ENCODE measurements at places on chromosomes 5 and 9.

DNA sequence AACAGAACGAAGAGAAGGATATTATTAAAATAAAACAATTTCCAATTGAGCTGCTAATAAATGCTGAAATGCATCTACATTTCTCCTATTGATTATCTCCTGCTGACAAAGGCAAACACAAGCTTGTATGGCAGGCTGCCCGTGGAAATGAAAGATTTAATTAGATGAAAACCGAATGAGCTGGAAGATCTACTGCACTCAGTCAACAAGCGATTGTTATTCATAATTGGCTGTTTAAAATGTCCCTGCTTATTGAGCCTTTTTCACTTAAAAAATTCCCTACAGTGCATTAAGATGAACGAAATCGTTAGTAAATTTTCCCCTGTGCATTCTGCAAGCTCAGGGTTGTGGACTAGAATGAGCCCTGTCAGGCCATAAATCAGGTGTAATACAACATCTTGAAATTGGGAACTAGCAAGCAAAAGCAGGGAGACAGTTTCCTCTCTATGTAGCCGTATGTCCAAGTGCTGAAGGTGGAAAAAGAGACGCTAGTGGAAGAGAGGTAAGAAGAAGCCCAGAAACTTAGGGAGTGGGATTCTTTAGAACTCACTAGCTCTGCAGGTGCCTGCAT is 28.5 kb upstream of the KIF4B start:
- DNase-seq: no peak

- DNase-seq: no peak
Measured at GRCh38 chr5:142808878-142809598, 38.9 kb downstream of the ARHGAP26 start.

- no peak for DNase-seq
Measured at GRCh38 chr5:168317096-168317520, 25.7 kb downstream of the WWC1 start.

DNA sequence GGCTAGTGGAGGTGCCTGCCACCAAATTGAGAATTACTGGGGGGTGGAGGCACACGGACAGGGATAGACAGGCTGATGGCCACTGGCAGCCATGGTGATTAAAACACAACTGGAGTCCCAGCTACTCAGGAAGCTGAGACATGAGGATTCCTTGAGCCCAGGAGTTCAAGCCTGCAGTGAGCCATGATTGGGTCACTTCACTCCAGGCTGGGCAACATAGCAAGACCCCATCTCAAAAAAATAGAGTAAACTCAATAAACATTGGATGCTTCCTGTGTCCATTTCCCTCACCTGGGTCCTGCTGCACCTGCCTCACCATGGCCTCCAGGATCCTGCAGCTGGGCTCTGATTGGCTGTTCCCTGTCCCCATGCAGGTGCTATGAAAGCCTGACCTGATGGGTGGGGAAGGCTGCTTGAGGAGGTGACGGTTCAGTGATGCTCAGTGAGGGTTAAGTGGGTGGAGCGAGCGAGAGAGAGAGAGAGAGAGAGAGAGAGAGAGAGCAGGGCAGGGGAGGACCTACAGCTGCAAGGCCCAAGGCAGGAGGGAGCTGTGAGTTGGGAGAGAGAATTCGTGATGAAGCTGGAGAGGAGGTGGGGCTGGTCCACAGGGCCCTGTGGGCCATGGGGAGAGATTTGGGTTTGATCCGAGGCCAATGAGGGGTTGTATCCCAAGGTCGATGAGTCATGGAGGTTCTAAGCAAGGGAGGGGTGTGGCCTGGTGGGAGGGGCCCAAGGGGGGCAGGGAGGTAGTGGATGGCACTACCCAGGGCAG is 36.7 kb upstream of the FUBP3 start:
- DNase-seq: no peak

DNA sequence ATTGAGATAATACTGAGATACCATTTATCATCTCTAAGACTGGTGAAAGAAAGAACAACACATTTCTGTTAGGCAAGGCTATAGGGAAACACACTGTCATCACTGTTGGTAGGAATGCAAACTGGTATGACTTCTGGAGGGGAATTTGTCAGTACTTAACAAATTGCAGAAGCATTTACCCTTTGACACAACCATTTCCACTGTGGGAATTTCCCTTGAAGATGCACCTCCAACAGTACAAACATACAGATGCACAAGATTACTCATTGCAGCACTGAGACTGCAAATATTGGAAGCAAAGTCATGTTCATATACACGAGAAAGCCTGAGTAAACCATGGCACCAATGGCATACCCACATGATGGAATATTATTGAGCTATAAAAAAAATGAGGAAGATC is 17.6 kb downstream of the GM2A start:
- DNase-seq: no peak

- no peak for DNase-seq
Measured at GRCh38 chr9:69604568-69605219, 67.5 kb downstream of the APBA1 start.

DNA sequence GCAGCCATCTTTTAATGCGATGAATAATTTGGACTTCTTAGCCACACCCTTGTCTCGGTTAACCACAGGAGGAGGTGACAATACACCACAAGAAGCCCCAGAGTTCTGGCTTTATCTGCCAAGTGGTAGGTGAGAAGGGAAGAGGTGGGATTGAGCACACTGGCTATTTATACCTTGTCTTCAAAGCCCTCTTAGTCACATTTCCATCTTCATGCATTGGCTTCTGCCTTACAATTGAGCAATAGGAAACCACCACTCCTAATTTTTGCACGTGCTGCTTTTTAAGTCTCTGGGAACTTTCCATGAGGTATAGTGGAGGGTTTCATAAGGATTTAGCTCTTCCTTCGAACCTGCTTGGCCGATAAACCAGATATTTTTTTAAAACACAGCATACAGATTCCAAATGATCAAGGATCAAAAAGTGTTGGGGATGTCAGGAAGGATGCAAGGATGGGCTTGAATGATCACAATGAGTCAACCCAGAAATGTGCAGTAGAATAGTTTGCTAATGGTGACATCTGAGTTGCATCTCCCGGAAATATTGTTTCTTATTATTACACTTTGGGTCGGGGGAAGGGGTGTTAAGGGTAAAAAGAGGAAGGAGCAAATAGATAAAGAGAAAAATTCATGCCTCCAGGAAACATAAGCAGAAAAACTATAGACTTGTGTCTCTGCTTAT is 25.5 kb downstream of the PLAC8L1 start:
- DNase-seq: no peak

GRCh38 chr9:128637656-128638055 is 19.0 kb downstream of the DYNC2I2 start:
- DNase-seq: no peak

DNA sequence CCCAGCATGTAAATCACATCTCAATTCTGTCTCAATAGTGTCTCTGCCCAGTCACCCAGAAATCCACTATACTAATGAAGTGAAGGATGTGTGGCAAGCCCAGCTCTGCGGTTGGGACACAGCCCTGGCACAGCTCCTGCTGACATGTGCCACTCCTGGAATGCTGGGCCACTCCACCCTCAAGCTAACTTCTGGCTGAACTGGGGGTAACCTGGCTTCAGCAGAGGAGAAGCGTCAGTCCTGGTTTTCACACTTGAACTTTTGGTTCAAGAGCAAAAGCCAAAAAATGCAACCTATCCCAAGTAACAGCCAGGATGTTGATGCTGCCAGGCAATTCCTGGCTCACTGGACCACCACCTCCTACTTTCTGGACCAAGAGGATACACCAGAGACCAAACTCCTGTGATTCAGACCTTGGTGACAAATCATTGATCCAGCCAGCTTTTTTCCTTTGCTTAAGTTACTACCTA is 86.4 kb downstream of the ARRDC3 start:
- no peak for DNase-seq

- no peak for DNase-seq
Measured at GRCh38 chr5:147804334-147804733, 21.8 kb upstream of the JAKMIP2 start.

DNA sequence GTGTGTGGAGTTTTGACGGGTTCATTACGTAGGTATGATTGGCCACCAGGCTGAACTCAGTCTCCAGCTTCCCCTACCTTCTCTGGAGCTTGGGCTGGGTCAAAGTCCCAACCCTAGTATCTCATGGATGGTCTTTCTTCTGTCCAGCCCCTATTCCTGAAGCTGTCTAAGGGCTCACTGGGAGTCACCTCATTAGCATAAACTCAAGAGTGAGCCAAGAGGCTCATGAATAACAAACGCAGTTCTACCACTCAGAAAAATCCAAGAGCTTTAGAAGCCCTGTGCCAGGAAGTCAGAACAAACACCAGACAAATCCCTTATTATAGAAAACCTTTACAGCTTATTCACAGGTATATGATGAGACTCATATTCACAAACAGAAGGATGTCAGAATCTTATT is 180.3 kb upstream of the NFIL3 start:
- no peak for DNase-seq

DNA sequence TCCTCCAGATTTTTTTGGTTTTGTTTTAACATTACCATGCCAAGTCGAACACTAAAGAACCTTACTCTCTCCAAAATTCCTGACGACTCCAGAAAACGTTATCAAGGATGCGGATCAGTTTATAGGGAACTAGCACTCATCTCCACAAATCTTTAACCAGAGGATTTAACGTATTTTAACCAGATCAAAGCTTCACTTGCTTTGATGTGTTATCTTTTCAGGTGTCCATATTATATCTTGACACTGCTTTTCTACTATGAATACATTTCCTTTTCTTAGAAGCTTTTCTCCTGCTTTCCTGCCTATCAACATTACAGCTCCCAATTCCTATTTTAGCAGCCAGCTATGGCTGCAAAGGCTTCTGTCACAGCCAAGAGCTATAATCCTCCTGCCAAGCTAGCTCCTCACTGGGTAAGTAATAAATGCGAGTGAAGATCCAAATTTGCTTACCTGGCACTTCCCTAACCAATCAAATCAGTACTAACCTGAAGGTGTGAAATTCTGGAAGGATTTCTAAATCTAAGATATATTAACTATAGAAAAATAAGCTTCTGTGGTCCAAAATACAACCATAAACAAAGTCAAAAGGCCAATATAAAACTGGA is 60.2 kb downstream of the CDC14B start:
- no peak for DNase-seq

- DNase-seq: no peak
Measured at GRCh38 chr5:148333262-148333849, 2.0 kb upstream of the SPINK9 start.

DNA sequence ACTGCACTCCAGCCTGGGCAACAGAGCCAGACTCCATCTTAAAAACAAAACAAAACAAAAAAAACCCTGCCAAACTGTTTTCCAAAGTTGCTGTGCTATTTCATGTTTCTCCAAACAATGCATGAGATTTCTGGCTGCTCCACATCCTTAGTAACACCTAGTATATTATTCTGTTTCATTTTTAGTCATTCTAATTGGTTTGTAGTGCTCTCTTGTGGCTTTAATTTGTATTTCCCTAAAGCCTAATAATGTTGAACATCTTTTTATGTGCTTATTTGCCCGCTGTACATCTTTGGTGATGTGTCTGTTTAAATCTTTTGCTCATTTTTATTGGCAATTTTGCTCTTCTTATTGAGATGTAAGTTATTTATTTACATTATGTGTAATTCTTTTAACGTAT is 18.4 kb upstream of the TTC1 start:
- DNase-seq: no peak

- no peak for DNase-seq
Measured at GRCh38 chr9:99162759-99163364, 57.9 kb downstream of the TGFBR1 start.

DNA sequence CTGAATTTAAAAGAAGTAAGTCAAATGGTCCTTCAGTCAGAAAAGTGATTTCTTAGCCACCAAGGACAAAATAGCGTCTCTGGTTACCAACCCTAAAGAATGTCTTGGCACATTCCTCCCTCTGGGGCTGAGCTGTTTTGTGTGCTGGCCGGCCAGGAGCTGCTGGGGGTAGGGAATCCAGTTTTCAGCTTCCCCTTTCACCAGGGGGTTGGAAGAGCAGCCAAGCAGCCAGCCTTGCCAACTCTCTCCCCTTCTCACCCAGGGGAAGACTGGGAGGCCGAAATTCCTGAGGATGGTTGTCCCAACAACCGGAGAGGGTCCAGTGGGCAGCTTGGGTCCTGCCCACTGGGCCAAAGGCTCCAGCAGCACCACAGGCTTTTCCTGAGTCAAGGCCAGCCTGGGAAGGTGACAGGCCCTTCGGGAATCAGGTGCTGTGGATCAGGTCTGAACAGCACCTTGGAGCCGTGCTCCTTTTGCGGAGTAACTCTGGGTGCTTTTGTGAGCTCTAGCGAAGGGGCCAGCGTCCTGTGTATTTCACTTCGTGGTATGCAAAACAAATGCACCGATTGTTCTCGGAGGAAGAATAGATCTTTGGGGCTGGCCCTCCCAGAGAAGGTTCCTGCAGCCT is 4.2 kb downstream of the WWC1 start:
- no peak for DNase-seq

DNA sequence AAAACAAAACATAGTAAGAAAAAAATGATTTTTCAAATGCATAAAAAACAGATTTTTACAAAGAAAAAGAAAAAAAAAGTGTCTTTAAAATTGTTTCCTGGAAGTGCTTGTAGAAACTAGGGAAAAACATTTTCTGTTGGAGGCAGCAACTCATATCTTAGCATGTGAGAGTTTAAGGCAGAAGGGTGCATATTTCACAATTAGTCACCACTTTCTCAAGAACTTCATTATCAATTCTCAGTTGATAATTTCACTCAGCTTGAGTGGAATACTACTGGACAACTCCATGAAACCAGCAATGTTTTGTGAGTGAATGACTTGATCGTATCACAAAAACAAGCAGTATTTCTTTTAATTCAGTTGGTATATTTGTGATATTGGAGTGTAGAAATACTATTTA is 508.3 kb upstream of the DAB2 start:
- no peak for DNase-seq

DNA sequence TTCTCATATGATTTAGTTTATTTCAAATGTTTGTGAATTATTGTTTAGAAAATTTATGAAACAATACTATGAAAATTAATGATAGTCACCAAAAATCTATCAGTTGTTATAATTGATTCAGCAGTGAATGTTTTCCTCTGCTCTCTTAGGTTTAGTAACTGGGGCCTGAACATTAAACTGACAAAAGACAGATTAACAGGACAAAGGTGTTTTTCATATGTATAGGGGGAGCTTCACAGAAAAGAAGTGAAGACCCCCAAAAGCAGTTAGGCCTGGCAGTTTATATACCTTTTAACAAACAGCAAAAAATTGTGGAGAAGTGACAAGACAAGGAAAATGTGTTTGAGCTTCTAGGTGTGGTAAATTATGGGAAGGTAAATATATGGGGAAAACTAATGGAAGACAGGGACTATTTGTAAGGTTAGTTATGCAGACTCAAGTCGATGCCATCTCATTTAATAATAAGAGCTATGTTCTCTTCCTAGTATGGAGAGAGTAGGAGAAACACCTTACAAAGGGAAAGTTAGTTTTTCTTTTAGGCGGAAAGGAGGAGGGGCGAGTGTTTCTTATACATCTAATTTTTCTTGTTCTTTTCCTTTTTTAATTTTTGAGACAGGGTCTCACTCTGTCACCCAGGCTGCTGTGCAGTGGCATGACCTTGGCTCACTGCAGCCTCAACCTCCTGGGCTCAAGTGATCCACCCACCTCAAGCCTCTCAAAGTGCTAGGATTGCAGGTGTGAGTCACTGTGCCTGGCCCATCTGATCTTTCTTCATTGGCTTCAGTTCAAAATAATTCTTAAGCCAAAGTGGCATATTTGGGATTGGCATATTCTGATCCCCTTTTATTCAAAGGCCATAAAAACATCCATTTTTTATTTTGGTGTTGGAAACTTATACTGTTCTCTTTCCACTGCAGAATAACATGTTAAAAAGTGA is 77.8 kb downstream of the C9orf153 start:
- no peak for DNase-seq

GRCh38 chr5:143337946-143338345 is 65.5 kb downstream of the NR3C1 start:
- no peak for DNase-seq

- DNase-seq: no peak
Measured at GRCh38 chr5:37900692-37901091, 60.9 kb upstream of the GDNF start.

Measured in right renal pelvis (tissue), 4 donors.